H9 (cell line): ENCODE measurements at places on chromosomes 1 and 21. TPM values are rescaled to one million over a fixed set of nuclear protein-coding genes. Genes with fewer than 3 reads are reported as not detected.
A peak's percentile ranks its signal among the peaks of the same experiment; 100 is the strongest.

DNA sequence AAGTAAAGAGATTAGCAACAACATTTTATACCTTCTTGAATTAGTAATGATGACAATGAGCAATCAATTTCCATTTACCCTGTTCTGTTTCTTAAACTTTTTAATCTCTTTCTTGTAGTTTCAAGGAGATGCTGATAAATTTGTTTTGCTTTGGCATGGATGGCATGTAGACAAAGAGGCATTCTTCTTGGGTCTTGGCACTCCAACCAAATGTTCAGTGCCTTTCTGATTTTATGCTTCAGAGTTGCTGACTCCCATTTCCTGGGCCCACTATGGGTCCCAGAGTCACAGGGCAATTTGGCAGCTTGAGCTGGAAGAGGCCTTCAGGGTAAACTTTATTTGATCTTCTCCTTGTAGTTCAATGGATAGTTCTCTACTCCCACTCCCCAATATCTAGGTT is 42.1 kb upstream of the OSBPL9 start:
- no peaks in the 10 kb centered on the region for H3K4me1 ChIP-seq
- no peaks in the 10 kb centered on the region for H3K27me3 ChIP-seq
- no peak for DNase-seq
- H3K36me3 ChIP-seq: no peaks in the 10 kb centered on the region
- no peak overlapping the region for H3K4me3 ChIP-seq
- H3K27ac ChIP-seq: no peak overlapping the region

- no peak for DNase-seq
- no peak overlapping the region for H3K27ac ChIP-seq
- no peaks in the 10 kb centered on the region for H3K27me3 ChIP-seq
- H3K4me1 ChIP-seq: peaks cover 5% of the 10 kb centered on the region; the same call in 1 of the 2 replicates
- no peak overlapping the region for H3K4me3 ChIP-seq
These were observed 119.5 kb downstream of the HMCN1 start for GRCh38 chr1:185853739-185854138.

- H3K27me3 ChIP-seq: no peaks in the 10 kb centered on the region
- no peak overlapping the region for H3K4me3 ChIP-seq
These were observed 16.8 kb downstream of the PANK4 start for GRCh38 chr1:2509589-2509988.

DNA sequence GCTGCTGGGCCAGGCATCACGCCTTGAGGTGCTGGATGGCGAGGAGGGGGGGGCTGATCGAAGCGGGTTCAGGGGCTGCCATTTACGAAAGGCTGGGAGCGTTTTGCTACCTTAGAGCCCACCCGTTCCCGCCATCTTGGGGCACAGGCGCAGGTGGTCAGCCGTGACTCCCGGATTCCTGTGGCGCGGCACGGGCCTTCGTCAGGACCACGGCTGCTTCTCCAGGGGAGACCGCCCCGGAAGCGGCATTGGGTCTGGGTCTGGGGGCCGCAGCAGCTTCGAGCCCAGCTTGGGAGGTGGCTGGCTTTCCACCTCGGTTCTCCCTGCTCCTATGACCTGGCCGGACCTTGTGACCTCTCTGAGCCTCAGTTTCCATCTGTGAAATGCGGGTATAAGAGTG is 23.8 kb downstream of the SPSB1 start:
- DNase-seq: no peak
- no peaks in the 10 kb centered on the region for H3K36me3 ChIP-seq
- no peak overlapping the region for H3K27ac ChIP-seq

DNA sequence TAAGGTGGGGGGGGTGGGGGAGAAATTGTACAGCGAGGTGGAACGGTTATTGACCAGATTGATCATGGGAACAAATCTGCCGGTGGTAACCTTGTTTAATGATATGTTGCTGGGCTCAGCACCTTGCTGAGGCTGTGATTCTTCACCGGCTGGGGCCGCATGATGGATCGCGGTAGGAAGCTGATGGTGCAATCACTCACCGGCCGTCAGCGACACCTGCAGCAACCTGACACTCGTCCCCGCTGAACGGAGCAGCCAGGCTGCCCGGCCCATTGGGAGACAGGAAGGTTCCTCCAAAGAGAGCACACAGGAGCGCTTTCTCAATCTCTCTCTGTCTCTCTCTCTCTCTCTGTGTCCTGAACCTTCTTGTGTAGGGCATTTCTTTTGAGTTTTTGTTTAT is 128.5 kb upstream of the RRP15 start:
- H3K4me1 ChIP-seq: no peaks in the 10 kb centered on the region
- H3K36me3 ChIP-seq: no peaks in the 10 kb centered on the region
- no peaks in the 10 kb centered on the region for H3K27me3 ChIP-seq
- DNase-seq: peak; percentile 88
- no peak overlapping the region for H3K27ac ChIP-seq
- H3K4me3 ChIP-seq: peak overlapping the region; percentile 49; the same call in 2 of the 3 replicates

DNA sequence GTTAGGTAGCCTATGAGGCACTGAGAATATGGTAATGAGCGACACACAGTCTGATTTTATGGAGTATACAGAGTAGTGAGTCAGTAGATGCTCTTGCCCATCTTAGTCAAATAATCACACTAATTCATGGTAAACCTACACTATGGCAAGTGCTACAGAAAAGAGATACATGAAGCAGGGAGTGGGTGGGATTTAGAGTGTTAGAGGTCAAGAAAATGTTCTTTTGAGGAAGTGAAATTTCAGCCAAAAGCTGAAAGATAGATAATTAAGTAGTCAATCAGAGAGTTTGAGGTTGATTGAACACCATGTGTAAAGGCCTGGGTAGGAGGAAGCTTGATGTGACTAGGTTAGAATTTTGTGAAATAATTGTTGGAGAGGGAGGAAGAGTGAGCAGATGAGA is 14.7 kb downstream of the MDM4 start:
- H3K4me3 ChIP-seq: no peak overlapping the region
- no peaks in the 10 kb centered on the region for H3K4me1 ChIP-seq
- DNase-seq: no peak
- H3K27ac ChIP-seq: no peak overlapping the region
- H3K27me3 ChIP-seq: no peaks in the 10 kb centered on the region

GRCh38 chr1:227547310-227548118 is 15.8 kb upstream of the ZNF678 start:
- no peaks in the 10 kb centered on the region for H3K4me1 ChIP-seq
- no peak overlapping the region for H3K27ac ChIP-seq
- DNase-seq: no peak
- peaks cover 10% of the 10 kb centered on the region for H3K36me3 ChIP-seq
- H3K27me3 ChIP-seq: no peaks in the 10 kb centered on the region
- no peak overlapping the region for H3K4me3 ChIP-seq

DNA sequence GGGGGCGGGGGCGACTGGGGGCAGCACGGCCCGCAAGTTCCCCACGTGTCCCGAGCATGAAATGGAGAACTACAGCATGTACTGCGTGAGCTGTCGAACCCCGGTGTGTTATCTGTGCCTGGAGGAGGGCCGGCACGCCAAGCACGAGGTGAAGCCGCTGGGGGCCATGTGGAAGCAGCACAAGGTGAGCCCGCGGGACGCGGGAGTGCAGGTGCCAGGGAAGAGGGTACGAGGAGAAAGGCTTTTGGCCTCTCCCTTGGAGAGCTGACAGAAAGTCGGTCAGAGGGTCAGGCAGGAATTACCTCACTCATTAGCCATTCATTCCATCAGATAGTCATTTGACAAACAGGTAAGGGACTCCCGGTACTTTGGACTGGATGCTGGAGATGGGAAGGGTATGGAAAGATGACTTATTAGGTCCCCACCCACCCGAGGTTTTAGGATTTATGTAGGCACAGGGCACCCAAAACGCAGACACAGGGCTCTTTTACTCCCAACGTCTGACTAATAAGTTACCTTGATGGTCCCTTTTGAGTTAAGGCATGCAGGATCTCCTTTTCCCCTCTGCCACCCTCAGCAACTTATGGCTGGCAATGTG is 2.1 kb downstream of the TRIM67 start:
- no peaks in the 10 kb centered on the region for H3K36me3 ChIP-seq
- peaks cover 55% of the 10 kb centered on the region for H3K27me3 ChIP-seq
- H3K4me3 ChIP-seq: peak overlapping the region; percentile 55; the same call in 2 of the 3 replicates

GRCh38 chr1:147807405-147807804 is 47.0 kb upstream of the GJA5 start:
- H3K4me1 ChIP-seq: no peaks in the 10 kb centered on the region; the same call in 1 of the 2 replicates
- DNase-seq: no peak
- H3K27ac ChIP-seq: no peak overlapping the region
- H3K36me3 ChIP-seq: no peaks in the 10 kb centered on the region

Gene ZDHHC18
- total RNA-seq: 33.1 and 38.9 TPM in 2 replicates

Gene HORMAD1
- total RNA-seq: not detected in 2 replicates

Gene DDAH1
- total RNA-seq: 36.0 and 36.3 TPM in 2 replicates

Gene ITLN2
- 2.4 and 2.9 TPM in 2 replicates for total RNA-seq
